Activated naive CD4-positive, alpha-beta T cell (primary cell): ENCODE measurements at places on chromosomes 5 and 9.

DNA sequence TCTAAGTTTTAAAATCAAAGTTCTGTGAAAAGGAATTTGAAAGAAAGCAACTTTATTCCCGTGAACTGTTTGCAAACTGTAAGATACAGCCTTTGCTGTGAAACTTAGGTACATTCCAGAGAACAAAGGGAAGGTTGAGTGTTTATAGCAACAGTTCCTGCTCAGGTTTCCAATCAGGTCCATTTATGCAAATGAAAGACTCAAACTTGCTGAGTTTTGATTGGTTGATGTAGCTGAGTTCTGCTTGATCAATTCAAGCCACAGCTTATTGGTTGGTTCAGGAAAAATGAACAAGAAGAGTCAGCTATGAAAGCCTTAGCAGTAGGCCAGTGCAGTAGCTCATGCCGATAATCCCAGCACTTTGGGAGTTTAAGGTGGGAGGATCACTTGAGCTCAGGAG is 37.9 kb downstream of the SLC27A6 start:
- no peak for DNase-seq

GRCh38 chr9:83520292-83520691 is 17.9 kb downstream of the FRMD3 start:
- DNase-seq: no peak

DNA sequence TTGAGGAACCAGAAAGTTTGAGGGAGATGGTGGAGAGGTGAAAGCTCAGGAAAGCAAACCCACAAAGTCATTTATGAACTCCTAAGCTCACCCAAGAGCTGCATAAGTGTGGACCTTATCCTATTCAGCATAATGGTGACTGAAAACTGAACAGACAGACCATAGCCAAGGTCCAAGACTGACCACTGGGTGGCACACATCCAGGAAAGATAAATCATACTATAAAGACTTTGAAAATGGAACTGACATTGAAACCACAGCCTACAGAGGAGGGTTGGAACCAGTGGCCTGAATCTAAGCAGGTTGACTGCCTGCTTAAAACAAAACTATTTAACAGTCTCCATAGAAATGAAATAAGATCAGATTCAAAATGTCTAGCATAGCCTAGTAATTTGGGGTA is 121.0 kb upstream of the RGS7BP start:
- DNase-seq: no peak

- DNase-seq: no peak
Measured at GRCh38 chr5:72281430-72281763, 38.6 kb downstream of the MRPS27 start.

DNA sequence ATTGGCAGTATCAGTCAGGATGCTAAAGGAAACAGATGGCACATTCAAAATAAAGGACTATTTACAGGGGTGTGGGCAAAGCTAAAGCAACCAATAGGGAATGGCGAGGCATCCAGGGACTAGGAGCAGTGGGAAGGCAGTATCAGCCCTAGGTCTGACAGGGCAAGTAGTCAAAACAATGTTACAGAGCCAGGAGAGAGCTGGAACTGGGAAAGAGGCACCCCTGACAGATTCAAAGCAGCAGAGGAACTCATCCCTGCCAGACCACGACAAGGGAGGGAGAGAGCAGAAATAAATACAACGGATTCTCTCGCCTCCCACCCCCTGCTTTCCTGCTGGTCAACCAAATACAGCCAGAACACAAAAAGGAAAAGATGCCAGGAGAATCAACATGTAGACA is 371.5 kb downstream of the NR2F1-AS1 start:
- no peak for DNase-seq

DNA sequence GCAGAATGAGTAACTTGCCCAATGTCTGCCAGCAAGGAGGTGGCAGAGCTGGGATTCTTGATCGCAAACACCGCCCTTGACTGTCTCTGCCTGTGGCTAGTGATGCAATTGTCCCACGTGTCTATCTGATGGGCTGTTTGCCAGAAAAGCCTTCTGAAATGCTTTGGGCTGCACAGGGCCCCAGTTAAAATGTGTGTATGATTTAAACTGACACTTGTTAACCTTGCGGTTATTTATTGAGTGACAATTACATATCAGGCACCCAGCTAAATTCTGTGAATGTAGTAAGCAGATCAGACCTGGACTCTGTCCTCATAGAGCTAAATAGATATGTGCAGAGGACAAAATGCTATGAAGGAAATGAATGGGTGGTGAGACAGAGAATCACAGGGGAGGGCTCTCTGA is 11.6 kb upstream of the IL12B start:
- no peak for DNase-seq

GRCh38 chr9:83681490-83681889 is 26.3 kb downstream of the UBQLN1 start:
- no peak for DNase-seq

DNA sequence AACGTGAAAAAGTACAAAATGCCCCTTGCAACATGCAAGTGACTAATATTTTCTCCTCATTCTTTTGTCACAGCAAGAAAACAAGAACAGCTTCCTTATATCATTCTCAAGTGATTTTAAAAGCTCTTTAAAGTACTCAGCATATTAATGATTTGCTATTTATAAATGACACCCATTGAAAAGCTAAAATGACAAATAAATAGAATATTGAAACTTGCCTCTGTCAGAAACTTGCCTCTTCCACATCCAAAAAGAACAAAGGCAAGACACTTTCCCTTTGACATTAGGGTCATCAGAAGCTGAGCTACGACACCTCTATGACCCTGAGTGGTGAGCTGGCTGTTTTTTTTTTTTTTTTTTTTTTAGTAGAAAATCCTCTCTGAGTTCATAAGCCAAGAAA is 339.6 kb upstream of the ITGA1 start:
- DNase-seq: no peak

GRCh38 chr5:531101-531748 is 7.0 kb upstream of the SLC9A3 start:
- DNase-seq: no peak

DNA sequence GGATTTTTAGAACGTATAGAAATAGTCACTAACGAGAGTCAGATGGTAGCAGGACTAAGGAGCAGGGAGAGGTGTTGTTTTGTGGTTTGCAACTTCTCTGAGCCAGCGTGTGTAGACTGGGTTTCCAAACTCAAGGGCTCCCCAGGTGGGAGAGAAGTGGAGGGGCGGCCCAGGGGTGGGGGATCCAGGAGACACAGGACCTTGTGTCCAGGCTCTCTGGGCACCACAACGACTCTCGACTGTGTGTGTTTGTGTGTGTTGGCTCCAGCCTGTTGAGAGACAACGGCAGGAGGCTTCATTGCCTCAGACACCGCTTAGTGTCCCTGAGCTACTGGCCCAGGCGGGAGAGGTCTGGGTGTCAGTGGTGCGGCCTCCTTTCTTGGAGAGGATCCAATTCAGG is 934 bp upstream of the FCN1 start:
- DNase-seq: no peak

- DNase-seq: no peak
Measured at GRCh38 chr5:124650147-124650561, 96.3 kb downstream of the ZNF608 start.

- no peak for DNase-seq
Measured at GRCh38 chr9:126698756-126699155, 85.0 kb downstream of the LMX1B start.

DNA sequence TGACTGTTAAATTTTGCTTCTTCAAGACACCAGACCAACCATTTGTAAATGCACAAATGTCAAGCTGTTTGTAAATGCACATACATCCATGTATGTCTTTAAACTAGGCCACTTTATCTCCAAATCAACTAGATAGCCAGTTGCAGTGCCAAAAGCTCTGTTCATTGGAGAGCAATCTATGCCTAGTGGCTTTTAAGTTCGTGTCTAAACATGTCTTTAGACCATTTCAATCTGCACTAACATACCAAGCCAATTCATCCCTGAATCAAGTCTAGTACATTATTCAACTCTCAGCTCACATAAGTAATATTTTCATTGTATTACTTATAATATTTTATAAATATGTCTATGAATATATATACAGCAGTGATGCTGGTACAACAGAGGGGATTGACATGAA is 985.9 kb downstream of the CDH18 start:
- DNase-seq: no peak

GRCh38 chr9:126055381-126055985 is 271.1 kb upstream of the MVB12B start:
- DNase-seq: no peak

GRCh38 chr5:65364907-65365306 is 116.8 kb downstream of the ADAMTS6 start:
- no peak for DNase-seq

DNA sequence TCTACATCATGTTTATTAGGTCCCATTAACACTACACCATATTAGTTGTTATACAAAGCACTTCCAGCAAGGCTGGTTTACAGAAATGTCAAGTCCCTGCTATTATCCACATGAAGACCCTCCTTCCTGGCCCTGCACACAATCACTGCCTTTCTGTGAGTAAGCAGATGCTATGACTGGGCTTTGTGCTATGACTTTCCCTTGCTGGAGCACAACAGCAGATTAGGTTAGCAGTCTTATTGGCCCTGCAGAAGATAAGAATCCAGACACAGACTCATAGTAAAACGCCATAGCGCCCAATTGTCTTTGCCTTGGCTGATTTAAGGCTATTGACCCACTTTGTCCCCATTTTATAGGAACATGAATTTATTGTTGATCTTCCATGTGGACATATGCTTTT is 228.9 kb upstream of the ACTBL2 start:
- no peak for DNase-seq

- no peak for DNase-seq
Measured at GRCh38 chr5:149550594-149551226, 529 bp downstream of the CSNK1A1 start.

DNA sequence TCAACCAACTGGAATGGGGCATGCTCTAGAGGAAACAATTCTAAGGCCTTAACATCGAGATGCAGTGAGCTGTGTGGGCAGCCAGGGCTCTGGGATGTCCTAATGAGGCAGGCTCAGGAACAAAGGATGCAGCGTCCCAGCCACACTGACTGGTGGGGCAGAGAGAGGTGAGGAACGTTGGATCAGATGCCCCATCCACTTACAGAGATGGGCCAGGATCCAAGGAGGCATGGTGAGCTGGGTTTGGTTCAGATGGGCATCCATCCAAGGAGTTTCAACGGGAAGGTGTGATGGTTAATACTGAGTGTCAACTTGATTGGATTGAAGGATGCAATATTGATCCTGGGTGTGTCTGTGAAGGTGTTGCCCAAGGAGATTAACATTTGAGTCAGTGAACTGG is 15.5 kb upstream of the MARCHF6 start:
- no peak for DNase-seq

- DNase-seq: no peak
Measured at GRCh38 chr5:30108051-30108450, 1085.4 kb upstream of the CDH6 start.
